ENCODE measurements at places on chromosomes 6 and 20. TPM values are rescaled to one million over a fixed set of nuclear protein-coding genes. Genes with fewer than 3 reads are reported as not detected.
A peak's percentile ranks its signal among the peaks of the same experiment; 100 is the strongest.

RAE1 gene
- total RNA-seq = 29.8 TPM

HSPA1L gene
- 1.7 TPM for total RNA-seq

DNA sequence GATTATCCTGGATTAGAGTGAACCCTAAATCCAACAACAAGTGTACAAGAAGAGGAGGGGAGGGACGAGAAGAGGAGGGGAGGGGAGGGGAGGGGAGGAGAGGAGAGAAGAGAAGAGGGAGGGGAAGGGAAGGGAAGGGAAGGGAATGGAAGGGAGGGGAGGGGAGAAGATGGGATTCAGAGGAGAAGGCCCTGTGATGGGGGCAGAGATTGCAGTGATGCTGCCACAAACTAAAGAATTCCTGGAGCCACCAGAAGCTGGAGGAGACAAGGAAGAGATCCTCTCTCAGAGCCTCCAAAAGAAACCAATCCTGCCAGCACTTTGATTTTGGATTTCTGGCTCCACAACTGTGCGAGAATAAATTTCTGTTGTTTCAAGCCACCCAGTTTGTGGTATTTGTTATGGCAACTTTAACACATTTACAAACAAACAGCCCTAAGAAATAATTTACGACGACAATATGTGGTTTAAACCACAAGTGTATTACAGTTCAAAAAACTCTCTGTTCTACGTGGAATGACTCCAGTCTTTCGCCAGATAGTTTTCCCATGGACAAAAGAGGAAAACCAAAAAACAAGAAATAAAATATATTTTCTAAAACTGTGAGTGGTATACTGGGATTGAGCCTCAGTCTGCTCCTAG lies 235.4 kb downstream of the HDGFL1 start:
- no peak for DNase-seq

DNA sequence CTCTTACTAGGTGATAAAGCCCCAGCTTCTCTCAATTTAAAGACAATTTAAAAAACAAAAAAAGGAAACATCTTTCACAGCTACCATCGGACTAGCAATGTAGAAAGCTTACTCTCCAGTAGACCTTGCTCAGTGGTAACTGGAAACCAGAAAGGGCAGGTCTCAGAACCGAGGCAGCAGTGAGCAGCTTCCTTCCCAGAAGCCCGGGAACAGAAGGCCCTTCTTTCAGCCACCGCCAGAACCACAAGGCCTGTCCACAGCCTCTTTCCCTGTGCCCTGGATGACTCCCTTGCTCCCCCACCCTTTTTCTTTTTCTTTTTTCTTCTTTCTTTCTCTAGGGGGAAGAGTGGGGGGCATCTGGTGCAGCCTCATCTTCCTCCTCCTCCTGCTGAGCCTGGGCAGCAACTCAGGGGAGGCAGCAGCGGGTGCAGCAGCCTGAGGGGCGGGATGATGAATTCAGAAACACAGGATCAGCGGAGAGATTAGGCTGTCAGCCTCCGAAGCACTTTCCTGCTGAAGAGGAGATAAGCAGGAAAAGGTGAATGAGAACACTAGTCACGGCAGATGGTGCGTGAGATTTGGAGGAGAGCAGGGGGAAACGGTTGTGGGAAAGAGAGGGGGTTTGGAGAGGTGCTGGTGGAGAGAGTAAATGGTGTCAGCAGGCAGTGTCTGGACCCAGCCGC lies 158.5 kb downstream of the ID4 start:
- no peak for DNase-seq

KHDRBS2 gene
- not detected for total RNA-seq

- no peak for DNase-seq
These were observed 14.4 kb downstream of the FOXP4 start for GRCh38 chr6:41560431-41561192.

KCNK15 gene
- total RNA-seq = 0.07 TPM

EPPIN gene
- total RNA-seq = not detected

DNA sequence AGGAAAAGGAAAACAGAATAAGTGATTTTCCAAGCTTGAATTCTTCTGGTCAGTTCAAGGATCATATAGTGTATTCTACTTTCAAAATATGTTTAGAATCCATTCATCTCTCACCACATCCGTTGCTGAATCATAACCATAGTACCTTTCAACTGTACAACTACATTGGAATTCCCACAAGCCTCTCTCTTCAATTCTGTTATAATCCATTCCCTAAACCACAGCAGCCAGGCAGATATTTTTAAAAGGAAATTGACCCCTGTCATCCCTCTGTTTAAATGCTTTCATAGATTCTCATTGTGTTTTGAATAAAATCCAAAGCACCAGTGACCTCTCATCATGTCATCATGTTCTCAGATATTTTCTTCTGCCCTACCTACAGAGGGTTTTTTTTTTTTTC lies 412.7 kb downstream of the GRIK2 start:
- peak; percentile 84 for DNase-seq

DNA sequence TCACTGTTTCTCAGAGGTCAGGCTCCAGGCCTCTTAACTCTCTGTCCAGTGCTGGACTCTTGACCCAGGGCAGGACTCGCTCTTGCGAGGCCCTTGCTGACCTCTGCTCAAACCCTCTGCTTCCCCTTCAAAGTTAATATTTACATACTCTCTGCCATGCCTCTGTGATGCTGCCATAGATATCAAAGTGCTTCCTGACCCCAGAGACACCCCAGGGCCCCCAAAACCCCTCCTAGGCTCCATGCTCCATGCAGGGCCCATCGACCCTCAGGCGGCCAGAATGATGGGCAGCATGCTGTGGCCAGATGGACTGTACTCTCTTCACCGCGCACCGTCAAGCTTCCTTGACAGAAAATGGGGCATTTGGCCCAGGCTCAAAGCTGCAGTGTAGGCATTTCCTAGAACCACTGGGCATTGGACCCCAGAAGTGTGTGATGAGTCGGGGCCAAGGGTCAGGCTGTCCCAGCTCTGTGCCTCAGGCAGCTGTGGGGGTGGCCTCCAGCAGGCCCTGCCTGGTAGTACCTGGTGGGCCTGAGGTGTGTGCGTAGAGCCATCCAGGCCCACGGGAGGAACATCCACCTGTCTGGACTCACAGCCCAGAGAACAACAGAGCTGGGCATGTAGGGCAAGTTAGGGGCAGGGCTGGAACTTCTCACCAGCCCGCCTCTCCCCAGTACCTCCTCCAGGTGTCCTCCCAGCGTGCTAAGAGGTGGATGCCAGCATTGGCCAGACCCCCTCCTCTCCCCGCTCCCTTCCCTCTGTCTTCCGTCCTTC lies 142.8 kb downstream of the VEGFA start:
- DNase-seq = no peak

GRCh38 chr20:37970856-37971245 lies 62.4 kb downstream of the TTI1 start:
- no peak for DNase-seq

ANKRD66 gene
- total RNA-seq = not detected

TREM1 gene
- total RNA-seq = 0.09 TPM

- DNase-seq = no peak
These were observed 125.0 kb upstream of the BACH2 start for GRCh38 chr6:90421666-90422065.

ETV7 gene
- total RNA-seq = not detected

- DNase-seq = peak; percentile 71
These were observed 39.0 kb downstream of the B4GALT5 start for GRCh38 chr20:49674383-49675352.

ZFP57 gene
- total RNA-seq = not detected

GRCh38 chr6:144564202-144564601 lies 279.1 kb downstream of the UTRN start:
- DNase-seq = no peak

- DNase-seq = no peak
These were observed 748.2 kb upstream of the NRSN1 start for GRCh38 chr6:23377830-23378229.

DNA sequence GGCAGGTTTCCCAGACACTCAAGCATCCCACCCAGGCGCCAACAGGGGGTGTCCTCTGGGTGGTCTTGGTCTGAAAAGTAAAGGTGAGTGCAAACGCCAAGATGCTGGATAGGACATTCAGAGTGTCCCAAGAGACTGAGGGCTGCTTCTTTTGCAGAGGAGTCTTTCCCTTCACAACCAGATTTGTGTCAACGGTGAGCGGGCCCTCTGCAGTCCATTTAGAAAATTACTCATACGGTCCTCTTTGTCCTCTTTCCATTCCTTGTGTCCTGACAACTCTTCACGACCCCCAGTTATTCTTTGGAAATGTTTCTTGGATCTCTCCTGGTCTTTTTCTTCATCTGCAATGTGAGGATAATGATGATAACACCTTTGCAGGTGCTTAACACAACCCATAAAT lies 257.8 kb downstream of the CDC5L start:
- DNase-seq = no peak

FAM217A gene
- total RNA-seq = not detected

FAXC gene
- 2.2 TPM for total RNA-seq

All from HFFc6 (cell line).